ENCODE measurements at places on chromosomes 6 and 20.

DNA sequence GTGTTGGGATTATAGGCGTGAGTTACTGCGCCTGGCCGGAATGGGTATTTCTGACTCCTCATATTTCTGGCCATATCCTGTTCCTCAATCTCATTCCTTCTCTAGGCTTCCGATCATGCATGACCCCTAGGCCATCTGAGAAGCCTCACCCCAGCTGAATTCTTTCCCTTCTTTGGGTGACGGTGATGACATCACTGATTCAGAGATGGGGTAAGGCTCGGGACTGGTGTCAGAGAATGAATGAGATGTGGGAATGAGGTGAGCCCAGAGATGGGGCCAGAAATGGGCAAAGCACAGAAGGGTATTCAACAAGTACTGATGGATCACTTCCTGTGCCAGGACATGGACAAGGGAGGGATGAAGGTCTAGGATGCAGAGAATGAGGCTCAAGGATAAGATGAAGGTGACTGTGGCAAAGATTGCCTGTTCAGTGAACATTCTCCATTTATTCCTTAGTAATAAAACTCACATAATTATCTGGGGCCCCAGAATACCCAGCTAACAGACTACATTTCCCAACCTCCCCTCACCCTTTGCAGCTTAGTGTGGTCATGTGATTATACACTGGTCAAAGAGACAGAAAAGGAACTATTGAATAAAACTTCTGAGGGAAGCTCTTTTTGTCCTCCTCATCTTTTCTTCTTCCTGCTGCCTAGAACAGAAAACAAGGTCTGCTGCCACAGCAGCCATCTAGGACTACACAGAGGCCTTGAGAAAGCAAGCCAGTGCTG is 39.6 kb downstream of the KIAA0319 start:
- DNase-seq = no peak

GRCh38 chr6:16512544-16513290 is 248.5 kb downstream of the ATXN1 start:
- DNase-seq = no peak

- DNase-seq = no peak
Observed at GRCh38 chr6:4460586-4461475, 315.4 kb upstream of the CDYL start.

GRCh38 chr6:163340201-163340887 is 74.2 kb upstream of the QKI start:
- DNase-seq = no peak

GRCh38 chr6:55528624-55529023 is 50.4 kb downstream of the HMGCLL1 start:
- no peak for DNase-seq

GRCh38 chr6:12068899-12069557 is 56.9 kb downstream of the HIVEP1 start:
- no peak for DNase-seq

GRCh38 chr6:92468066-92468465 is 951.3 kb downstream of the EPHA7 start:
- no peak for DNase-seq

GRCh38 chr6:163627274-163628062 is 212.9 kb downstream of the QKI start:
- no peak for DNase-seq

- no peak for DNase-seq
Observed at GRCh38 chr6:37260040-37260439, 2.1 kb upstream of the TMEM217 start.

DNA sequence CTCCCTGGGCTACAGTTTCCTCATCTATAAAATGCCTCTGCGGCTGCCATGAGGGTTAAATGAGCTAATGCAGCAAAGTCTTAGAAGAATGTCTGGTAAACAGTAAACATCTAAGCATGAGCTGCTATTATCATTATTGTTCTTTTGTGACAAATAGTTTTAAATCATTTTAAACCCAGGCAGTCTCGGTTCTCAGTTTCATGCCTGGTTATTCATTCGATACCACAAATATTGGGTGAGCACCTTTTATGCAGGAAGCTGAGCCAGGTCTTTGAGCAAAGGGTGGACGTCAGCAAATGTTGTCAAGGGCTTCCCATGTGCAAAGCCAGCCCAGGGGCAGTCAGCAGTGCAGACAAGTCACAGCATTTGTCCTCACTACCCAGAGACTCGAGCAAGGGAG is 128.7 kb downstream of the NFATC2 start:
- no peak for DNase-seq

DNA sequence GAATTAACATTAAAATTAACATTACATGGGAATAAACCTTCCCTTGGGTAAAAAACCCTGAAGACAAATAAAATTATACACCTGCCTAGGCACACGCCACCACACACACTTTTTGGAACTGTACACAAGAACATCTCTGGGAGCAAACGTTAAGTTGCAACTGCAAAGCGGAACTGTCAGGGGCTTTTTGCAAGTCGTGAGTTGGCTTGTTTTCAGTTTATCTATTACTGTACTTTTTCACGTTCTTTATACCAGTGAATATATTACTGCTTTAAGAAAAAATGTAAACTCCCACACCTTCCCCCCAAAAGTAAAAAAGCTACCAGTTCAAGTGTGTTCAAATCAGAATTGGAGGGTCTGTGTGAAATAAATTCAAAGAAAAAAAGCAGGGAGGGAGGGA is 65.5 kb upstream of the NFATC2 start:
- DNase-seq = no peak

- no peak for DNase-seq
Observed at GRCh38 chr6:79117752-79118151, 39.7 kb upstream of the PHIP start.

DNA sequence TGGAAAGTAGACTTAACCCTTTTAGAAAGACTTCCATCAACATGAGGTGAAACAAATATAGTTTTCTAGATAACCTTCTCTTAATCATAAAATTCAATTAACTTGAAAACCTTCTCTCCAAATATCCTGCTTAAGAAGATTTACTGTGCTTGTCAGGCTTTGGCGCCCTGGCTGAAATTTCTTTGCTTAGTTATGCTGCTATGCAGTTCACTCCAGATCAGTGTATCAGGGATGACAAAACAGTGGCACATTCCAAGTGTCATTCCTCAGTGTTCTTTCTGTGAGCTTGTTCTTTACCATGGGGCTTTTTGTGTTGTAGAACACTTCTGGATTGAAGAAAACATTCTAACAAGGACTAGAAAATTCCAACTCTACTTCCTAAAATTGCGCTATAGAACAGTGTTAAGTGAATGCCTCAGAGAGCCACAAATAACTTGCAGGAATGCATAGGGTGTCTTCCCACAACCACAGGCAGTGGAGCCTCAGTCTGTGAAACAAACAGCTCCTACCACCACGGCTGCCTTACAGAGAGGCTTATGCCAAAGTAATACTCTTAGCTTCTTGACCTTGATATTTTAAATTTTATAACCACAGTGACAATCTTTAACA is 443.6 kb downstream of the CDC5L start:
- DNase-seq = no peak

- DNase-seq = no peak
Observed at GRCh38 chr20:25077610-25078169, 4.3 kb downstream of the VSX1 start.

DNA sequence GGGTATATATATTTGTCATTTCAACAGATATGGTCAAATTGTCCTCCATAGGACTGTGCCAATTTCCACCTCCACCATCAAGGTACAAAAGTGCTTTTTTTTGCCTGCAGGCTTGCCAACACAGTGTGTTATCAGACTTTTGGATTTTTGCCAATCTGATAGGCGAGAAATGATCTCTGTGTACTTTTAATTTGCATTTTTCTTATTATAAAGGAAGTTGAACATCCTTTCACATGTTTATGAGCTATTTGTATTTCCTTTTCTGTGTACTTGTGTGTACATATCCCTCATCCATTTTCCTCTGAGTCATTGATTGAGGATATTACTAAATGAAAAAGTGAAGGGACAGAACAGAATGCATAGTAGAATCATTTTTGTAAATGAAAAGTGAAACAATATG is 39.0 kb upstream of the PTPN1 start:
- no peak for DNase-seq

DNA sequence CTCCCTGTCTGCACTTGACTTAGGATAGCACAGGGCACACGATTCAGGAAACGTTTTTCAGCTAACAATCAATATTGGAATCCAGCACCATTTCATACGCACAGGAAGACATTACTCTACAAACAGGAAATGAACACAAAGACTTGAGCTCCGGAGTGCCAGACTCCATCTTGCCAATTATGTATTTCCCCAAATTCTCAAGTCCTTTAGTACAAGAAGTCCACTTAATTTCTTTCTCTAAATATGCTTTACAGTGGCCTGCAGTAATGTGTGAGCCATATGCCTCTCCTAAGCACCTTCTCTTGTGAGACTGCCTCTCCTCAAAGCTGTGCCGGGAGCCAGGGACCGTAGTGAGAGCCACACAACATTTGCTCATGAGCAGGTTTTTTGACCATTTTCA is 168.2 kb downstream of the THBS2 start:
- no peak for DNase-seq

- no peak for DNase-seq
Observed at GRCh38 chr6:144214622-144215401, 64.5 kb downstream of the STX11 start.

DNA sequence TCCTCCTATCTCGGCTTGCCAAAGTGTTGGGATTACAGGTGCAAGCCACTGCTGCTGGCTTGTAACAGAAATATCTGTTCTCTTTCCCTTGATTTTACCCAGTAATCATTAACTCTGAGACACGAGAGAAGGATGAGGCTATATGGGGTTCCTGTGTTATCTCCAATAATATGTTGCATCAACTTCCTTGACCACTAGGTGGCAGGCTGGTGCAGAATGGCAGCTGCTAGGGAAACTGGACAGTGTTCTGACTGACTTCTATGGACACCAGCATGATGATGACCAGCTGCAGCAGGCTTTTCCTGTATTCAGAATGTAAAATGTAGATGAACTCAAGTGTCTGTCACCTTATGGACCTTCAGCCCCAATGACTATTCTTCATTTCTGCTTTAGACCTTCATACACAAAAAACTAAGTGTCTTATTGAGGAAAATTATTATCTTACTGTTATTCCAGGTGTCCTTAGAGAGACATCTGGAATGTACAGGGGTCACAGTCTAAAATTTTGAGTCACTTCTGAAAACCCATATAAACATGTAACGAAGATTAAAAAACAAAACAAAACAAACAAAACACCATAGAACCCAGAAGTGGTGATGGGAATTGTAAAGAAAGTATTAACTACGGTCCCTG is 20.4 kb upstream of the CD109 start:
- peak; percentile 48 for DNase-seq

DNA sequence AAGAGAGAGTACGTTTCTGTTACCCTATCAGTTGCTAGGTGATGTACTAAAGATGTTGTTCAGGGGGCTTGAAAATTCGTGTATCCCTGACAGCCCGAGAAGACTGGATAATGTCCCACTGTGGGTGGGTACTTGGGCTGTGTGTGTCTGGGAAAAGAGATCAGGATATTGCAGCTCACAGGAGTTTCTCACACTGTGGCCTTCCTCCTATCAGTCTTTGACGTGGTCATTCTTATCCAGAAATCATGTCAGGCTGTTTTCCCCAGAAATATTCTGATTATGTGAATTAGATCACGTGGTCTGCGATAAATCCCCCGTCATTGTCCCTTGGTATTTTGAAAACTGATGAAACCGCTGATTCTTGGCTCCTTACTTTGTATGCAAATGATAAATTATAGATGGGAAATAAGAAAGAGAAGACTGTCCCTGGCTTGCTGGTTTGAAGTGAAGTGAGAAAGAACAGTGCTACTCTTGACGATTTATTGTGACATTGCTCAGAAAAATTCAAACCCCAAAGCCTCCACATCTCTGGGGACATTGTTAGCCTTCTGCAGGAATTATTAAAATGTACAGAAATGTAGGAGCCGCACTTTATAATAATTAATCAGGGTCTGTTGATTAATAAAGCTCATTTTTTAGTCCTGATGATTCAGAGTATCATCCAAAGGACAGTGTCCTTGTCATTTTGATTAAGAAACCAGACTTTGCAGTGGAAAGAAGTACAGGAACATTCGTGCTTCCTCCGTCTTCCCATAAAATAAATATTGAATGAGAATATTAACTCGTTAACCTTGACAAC is 167.5 kb upstream of the TSHZ2 start:
- DNase-seq = no peak

GRCh38 chr20:62496568-62497218 is 20.9 kb upstream of the GATA5 start:
- no peak for DNase-seq

- DNase-seq = no peak
Observed at GRCh38 chr6:119040229-119040628, 38.2 kb downstream of the FAM184A start.

GRCh38 chr6:118317581-118318563 is 230.2 kb upstream of the PLN start:
- no peak for DNase-seq

GRCh38 chr20:47353239-47353691 is 3.2 kb downstream of the ZMYND8 start:
- DNase-seq = no peak

- no peak for DNase-seq
Observed at GRCh38 chr6:143844006-143844405, 868 bp downstream of the LTV1 start.

- DNase-seq = no peak
Observed at GRCh38 chr6:156911581-156911980, 134.4 kb downstream of the ARID1B start.

DNA sequence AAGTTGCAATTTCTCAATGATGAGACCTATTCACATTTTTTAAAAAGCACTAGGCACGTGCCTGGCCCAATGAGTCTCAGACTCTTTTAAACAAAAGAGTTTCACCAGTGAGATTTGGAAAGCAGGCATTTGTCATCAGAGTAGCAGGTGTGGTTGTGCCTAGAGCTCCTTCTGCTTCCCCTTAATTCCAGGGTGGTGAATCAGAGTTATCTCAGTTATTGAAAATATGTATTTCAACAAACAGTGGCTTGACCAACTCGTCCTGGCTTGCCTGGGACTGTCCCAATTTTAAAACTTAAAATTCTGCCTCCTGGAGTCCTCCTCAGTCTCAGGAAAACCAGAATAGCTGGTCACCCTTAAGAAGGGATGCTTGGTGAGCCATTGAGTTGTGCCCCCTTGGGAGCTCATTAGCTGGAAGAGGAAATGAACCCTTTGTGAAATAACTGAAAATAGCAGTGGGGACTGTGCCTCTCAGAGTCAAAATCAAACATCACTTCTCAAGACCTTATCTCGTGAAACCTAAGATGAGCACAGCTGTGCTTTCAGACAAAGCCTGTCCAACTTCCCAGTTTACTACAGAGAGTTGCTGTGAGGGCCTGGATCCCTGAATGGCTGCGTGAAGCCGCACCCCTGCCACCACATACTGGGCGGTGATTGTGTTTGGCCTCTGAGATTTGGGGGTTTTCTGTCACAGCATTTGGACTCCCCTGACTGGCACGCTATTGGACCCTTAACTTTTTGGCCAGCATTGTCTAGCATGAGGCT is 116.3 kb downstream of the ANKRD60 start:
- no peak for DNase-seq

- no peak for DNase-seq
Observed at GRCh38 chr20:57078116-57078515, 188.3 kb downstream of the BMP7 start.

GRCh38 chr6:42556462-42556861 is 7.4 kb upstream of the UBR2 start:
- no peak for DNase-seq

- no peak for DNase-seq
Observed at GRCh38 chr6:154898821-154899220, 96.3 kb upstream of the TIAM2 start.

GRCh38 chr20:10963717-10964266 is 290.0 kb upstream of the JAG1 start:
- no peak for DNase-seq

Measured in activated CD8-positive, alpha-beta memory T cell treated with anti-CD3 and anti-CD28 coated beads for 4 hours (primary cell).